ENCODE measurements at places on chromosomes 3 and 15. TPM values are rescaled to one million over a fixed set of nuclear protein-coding genes. Genes with fewer than 3 reads are reported as not detected.

GRCh38 chr3:45792036-45792435, 4.3 kb downstream of the SLC6A20 start:
- DNase-seq, result no peak

GRCh38 chr3:75951941-75952340, 166.6 kb upstream of the ZNF717 start:
- no peak for DNase-seq

GRCh38 chr3:34634939-34635338, 836.5 kb downstream of the PDCD6IP start:
- DNase-seq, result no peak

Gene IFT57
- total RNA-seq, result 46.8 TPM

DNA sequence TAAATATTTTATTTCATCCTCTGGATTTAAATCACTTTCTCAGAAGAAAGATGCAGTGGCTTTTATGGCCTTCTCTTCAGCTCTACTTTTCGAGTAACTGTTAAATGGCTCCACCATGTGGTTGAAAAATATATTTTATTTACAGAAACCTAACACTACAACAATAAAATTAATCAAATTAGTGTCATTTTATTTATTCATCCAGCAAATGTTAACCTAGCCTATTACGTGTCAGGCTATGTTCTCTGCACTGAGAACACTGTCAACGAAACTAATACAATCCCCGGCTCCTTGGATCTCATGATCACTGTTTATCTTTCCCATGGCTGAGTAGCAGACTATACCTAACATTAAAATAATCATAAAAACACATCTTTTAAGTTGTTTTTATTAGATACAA, 148.0 kb upstream of the OSTN start:
- DNase-seq, result no peak

DNA sequence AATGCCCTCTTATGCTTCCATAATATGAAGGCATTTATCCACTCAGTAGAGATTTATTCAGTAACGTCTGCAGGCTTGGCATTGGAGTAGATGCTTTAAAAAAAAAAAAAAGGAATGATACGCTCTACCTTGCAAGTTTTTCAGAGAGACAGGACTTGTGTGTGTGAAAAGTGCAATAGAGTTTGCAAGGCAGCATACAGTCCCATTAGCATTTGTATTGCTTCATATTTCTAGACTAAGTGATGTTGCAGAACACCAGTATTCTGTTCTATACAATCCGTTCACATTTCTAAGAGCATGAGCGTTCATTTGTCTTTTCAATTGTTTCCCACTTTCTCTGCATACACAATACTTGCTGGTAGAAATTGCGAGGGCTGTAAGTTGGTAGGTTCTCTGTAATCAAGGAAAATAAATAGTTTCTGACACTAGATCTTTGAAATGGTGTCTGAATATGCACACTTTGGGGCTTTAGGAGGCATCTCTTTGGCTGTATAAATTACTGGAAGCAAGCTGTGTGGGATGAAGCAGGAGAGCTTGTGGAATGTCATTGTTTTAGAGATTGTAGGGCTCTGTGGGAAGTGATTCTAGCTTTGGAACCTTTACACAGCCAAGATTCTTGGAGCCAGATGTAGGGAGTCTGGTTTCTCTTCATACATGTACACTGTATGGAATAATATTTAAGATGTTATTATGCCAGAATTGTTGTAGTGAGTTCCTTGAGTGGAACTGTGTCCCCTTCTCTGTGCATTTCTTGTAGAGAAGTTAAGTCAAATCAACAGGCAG, 262.7 kb downstream of the FEZF2 start:
- DNase-seq, result no peak

- no peak for DNase-seq
Observed at GRCh38 chr3:124878561-124879336, 8.4 kb downstream of the ITGB5 start.

GRCh38 chr3:105662306-105662705, 206.5 kb downstream of the CBLB start:
- DNase-seq, result no peak

Gene VILL
- 46.4 TPM for total RNA-seq

- DNase-seq, result peak; percentile 81
Observed at GRCh38 chr3:193885832-193886231, 250.1 kb upstream of the HES1 start.

- no peak for DNase-seq
Observed at GRCh38 chr3:14555835-14556234, 15.7 kb upstream of the GRIP2 start.

DNA sequence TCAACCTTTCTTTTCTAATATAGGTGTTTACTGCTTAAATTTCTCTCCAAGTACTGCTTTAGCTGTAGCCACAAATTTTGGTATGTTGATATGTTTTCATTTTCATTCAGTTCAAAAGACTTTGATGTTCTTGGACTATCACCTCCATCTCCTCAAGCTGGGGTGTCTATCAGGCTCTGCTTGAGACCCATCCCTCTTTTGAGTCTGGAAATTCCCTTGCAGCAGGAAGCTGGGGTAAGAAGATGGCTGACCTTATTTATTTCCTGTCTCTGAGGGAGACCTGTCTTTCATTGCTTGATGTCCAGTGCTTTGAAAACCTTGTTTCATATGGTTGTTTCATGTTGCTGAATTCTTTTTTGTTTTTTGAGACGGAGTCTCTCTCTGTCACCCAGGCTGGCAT, 60.5 kb upstream of the ADPGK start:
- no peak for DNase-seq

DNA sequence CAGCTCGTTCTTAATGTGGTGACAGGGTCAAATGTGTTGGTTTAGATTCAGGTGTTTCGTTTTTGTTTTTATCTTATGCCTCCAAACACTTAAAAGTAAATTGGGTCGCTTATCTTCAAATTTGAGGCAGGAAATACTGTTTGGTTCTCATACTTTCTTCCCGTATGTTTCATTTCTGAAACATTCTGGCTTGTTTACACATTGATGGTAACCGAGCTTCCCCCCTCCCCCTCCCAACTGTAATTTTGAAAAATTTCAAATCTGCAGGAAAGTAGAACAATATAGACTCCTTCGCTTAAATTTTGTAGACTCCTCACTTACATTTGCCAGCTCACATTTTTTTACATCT, 64.9 kb downstream of the CMTM8 start:
- no peak for DNase-seq

Gene SENP5
- total RNA-seq, result 44.0 TPM

Gene PLD1
- 43.7 TPM for total RNA-seq

Gene DLL4
- total RNA-seq, result 15.2 TPM
